ENCODE measurements at places on chromosomes 6 and 20. TPM values are rescaled to one million over a fixed set of nuclear protein-coding genes. Genes with fewer than 3 reads are reported as not detected.

- no peaks in the 10 kb centered on the region for H3K4me1 ChIP-seq
- no peaks in the 10 kb centered on the region for H3K36me3 ChIP-seq
- DNase-seq: no peak
- H3K27me3 ChIP-seq: peaks cover 25% of the 10 kb centered on the region
Observed at GRCh38 chr6:166253281-166253681, 54.9 kb downstream of the PRR18 start.

- peak; percentile 99 for DNase-seq
- H3K27ac ChIP-seq: peak overlapping the region; percentile 97
- H3K4me1 ChIP-seq: peaks cover 30% of the 10 kb centered on the region
- H3K4me3 ChIP-seq: peak overlapping the region; percentile 0
Observed at GRCh38 chr6:57313711-57314471, 3.5 kb upstream of the PRIM2 start.

GRCh38 chr6:79571030-79571367 lies 33.8 kb upstream of the LCA5 start:
- no peaks in the 10 kb centered on the region for H3K36me3 ChIP-seq
- peaks cover 31% of the 10 kb centered on the region for H3K4me1 ChIP-seq
- no peak for DNase-seq
- no peak overlapping the region for H3K4me3 ChIP-seq
- no peak overlapping the region for H3K27ac ChIP-seq

GRCh38 chr6:116691154-116691553 lies 10.1 kb downstream of the KPNA5 start:
- no peak for DNase-seq
- no peak overlapping the region for H3K27ac ChIP-seq
- H3K4me1 ChIP-seq: no peaks in the 10 kb centered on the region
- no peak overlapping the region for H3K4me3 ChIP-seq

GRCh38 chr6:11460001-11460668 lies 77.4 kb upstream of the TMEM170B start:
- H3K4me3 ChIP-seq: no peak overlapping the region
- DNase-seq: peak; percentile 11
- no peak overlapping the region for H3K27ac ChIP-seq

DNA sequence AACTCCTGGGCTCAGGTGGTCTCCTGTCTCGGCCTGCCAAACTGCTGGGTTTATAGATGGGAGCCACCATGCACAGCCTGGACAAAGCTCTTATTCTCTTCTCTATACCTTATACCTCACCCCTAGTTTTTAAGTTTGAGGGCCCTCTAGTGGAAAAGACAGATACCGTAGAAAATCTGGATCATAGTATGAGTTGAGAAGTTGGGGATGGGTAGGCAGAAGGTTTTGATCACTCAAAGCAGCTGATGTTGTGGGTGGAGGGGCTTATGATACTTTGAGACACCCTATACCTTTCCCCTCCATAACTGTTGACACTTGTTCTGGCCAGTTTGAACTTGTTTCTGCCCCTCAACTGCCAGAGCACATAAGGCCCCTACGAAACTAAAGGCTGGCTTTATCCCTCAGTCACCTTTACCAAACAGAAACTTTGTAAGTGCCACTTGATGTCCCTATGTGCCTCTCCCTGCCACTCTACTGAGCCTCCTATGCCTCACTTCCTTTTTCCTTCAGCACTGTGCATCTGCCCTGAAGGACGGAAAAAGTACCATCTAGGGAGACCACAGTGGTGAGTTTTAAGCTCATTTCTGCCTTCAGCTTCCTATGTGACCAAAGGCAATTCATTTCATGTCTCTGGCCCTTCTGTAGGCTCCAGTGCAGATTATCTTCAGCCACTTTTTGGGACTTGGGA lies 28.6 kb downstream of the RALY start:
- no peaks in the 10 kb centered on the region for H3K27me3 ChIP-seq
- no peaks in the 10 kb centered on the region for H3K36me3 ChIP-seq
- no peak for DNase-seq
- H3K4me1 ChIP-seq: peaks cover 13% of the 10 kb centered on the region

DNA sequence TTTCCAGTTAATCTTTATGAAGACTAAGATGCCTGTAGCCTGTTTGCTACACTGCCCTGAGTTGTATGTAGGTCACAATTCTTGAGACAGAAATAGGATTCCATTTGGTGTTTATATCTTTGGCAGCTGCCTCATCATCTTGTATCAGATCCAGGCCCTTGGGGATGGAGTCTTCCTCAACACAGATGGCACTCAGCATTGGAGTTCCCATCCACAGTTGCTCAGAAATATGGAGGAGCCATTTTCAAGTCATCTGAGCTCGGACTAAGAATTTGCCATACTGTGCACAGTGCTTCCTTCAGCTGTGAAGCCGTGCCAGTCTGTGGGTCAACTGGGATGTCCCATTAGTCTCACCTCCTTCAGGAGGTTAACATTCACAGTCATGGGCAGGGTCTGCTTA lies 156.6 kb downstream of the ZDHHC14 start:
- H3K27me3 ChIP-seq: peaks cover 2% of the 10 kb centered on the region
- no peak for DNase-seq
- H3K36me3 ChIP-seq: no peaks in the 10 kb centered on the region
- no peak overlapping the region for H3K27ac ChIP-seq
- peaks cover 13% of the 10 kb centered on the region for H3K4me1 ChIP-seq

GRCh38 chr20:9912858-9913434 lies 74.1 kb upstream of the PAK5 start:
- no peaks in the 10 kb centered on the region for H3K4me1 ChIP-seq
- no peak overlapping the region for H3K4me3 ChIP-seq
- no peak overlapping the region for H3K27ac ChIP-seq
- DNase-seq: peak; percentile 6

GRCh38 chr6:168906391-168906790 lies 347.3 kb downstream of the THBS2 start:
- no peak overlapping the region for H3K27ac ChIP-seq
- H3K4me3 ChIP-seq: no peak overlapping the region
- DNase-seq: no peak
- H3K27me3 ChIP-seq: no peaks in the 10 kb centered on the region
- no peaks in the 10 kb centered on the region for H3K36me3 ChIP-seq

The WFDC5 gene
- not detected for total RNA-seq

The BMP2 gene
- 9.2 TPM for total RNA-seq

Measured in astrocyte (in vitro differentiated cells and primary cell).